ENCODE measurements at places on chromosomes 4 and X.
A peak's percentile ranks its signal among the peaks of the same experiment; 100 is the strongest.

GRCh38 chrX:120625371-120625770 is 4.5 kb downstream of the C1GALT1C1 start:
- DNase-seq, result no peak

DNA sequence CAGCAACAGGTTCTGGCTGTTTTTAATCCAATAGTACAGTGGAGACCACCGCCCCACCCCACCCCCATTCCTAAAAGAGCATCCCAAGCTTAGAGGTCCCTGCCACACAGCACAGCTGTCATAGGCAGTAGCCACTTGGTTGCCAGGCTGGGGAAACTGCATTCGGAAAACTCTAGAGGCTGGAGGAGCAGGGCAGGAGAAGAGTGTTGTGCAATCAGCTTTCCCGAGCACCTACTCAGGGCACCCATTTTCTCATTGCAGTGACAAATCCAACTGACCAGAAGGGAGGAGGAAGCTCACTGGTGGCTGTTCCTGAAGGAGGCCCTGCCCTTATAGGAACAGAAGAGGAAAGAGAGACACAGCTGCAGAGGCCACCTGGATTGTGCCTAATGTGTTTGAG is 1.1 kb downstream of the CXCL1 start:
- no peak for DNase-seq

GRCh38 chrX:55731826-55732225 is 14.3 kb downstream of the RRAGB start:
- DNase-seq, result no peak

DNA sequence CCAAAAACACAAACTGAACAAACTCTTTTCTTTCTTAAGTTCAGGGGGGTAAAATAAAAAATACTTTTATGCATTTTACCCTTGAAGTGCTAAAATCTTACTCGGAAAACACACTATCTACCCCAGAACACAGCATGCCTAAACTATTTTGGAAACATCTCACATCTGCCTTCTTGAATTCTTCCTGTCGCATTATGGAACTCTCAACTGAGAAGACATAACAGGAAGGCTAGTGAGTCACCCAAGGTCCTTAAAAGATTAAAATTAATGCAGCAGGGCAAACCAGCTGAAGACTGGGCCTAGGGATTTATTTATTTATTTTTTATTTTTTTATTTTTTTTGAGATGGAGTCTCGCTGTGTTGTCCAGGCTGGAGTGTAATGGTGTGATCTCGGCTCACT is 208.2 kb downstream of the APBB2 start:
- DNase-seq, result no peak

DNA sequence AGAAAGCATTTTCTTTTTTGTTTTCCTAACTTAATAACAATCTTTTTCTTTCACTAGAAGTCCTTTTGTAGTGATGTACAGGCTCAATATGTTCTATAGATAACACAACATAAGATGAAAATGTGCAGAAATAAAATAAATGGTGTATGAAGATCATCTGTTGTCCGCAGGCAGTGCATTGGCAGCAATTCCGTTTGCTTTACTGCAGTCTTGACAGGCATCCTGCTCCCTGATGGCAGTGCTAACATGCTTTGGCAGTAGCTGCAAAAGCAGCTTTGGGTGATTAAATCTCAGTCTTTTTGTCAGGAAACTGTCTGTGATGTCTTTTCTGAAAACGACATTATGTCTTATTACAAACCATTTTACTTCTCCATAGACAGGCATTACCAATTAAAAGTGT is 131.4 kb downstream of the TRAM1L1 start:
- no peak for DNase-seq

DNA sequence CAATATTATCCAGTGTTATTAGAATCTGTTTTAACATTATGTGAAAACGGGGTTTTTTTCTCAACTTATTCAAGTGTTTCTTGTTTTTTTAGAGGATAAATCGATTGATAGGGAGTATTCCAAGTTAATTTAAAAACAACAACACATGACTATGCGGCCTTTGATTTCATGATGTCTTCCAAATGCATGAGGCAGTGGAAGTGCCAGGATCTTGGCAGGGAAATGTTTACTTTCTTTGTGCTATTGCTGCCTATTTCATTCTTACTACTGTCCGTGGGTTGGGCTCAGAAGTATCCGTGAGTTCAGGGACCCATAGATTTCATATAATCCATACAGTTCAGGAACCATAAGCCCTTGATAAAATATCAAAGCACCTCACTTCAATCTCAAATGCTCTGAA is 64.6 kb downstream of the ABCG2 start:
- DNase-seq, result no peak

- DNase-seq, result peak; percentile 98
These were observed 90.7 kb upstream of the DCLK2 start for GRCh38 chr4:149987330-149988086.

DNA sequence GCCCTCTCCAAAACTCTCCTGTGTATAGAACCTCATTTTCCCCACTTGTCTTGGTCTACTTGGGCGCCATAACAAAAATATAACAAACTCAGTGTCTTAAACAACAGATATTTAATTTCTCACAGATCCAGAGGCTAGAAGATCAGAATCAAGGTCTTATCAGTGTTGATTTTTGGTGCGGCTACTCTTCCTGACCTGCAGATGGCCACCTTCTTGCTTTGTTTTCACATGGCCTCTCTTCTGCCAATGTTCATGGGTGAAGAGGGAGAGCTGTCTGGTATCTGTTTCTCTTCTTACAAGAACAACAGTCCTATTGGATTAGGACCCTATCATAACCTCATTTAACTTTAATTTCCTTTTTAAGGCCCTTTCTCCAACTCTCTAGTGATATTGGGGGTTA is 177.3 kb downstream of the PABPC4L start:
- peak; percentile 43 for DNase-seq

- no peak for DNase-seq
These were observed 61.2 kb downstream of the GAB1 start for GRCh38 chr4:143397887-143398286.

- DNase-seq, result peak; percentile 89
These were observed at the start of gene CA5B for GRCh38 chrX:15737959-15738902. Gene CA5B (plus strand): TSS chrX:15738270. CDS start chrX:15750024, 11,754 bp downstream.

GRCh38 chr4:2186133-2186864 is 55.6 kb downstream of the HAUS3 start:
- peak; percentile 24 for DNase-seq

DNA sequence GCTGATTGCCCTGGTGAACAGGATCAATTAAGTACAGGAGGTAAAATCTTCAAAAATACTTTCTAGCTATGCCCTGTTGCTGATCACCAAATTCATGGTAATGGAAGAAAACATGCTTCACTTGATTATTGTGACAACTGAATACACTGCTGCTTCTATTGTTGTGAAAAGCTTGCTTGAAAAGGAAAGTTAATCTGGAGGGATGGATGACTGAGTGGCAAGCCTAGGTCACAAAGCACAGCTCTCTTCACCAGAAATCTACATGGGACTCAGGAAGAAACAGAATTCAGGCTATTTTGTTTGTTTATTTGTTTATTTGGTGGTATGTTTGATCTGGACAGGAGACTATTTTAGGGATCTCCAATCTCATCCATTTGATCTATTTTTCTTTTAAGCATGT is 182.0 kb downstream of the MGST2 start:
- no peak for DNase-seq

- no peak for DNase-seq
These were observed 47.9 kb downstream of the ARHGAP24 start for GRCh38 chr4:85522836-85523235.

DNA sequence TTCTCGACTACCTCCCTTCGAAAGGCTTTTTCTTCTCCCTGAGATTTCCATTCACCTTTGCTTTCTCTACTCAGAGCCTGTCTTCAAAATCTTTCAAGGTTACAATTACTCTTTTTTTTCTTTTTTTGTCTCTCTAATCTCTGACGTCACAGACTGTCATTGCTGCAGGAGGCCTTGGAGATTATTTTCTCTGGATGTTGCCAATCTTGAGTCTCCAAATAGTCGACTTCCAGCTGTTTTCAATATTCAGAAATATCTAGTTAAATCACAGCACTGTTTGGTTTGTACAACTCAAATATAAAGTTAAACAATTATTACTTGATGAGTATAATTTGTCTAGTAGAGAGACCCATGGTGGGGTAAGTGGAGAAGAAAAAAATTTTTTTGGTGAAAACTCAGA is 359.0 kb upstream of the BOD1L1 start:
- no peak for DNase-seq

- DNase-seq, result no peak
These were observed 312.0 kb upstream of the MAGEB2 start for GRCh38 chrX:29903360-29903759.

- DNase-seq, result no peak
These were observed 55.4 kb upstream of the RASGEF1B start for GRCh38 chr4:81527115-81527514.

DNA sequence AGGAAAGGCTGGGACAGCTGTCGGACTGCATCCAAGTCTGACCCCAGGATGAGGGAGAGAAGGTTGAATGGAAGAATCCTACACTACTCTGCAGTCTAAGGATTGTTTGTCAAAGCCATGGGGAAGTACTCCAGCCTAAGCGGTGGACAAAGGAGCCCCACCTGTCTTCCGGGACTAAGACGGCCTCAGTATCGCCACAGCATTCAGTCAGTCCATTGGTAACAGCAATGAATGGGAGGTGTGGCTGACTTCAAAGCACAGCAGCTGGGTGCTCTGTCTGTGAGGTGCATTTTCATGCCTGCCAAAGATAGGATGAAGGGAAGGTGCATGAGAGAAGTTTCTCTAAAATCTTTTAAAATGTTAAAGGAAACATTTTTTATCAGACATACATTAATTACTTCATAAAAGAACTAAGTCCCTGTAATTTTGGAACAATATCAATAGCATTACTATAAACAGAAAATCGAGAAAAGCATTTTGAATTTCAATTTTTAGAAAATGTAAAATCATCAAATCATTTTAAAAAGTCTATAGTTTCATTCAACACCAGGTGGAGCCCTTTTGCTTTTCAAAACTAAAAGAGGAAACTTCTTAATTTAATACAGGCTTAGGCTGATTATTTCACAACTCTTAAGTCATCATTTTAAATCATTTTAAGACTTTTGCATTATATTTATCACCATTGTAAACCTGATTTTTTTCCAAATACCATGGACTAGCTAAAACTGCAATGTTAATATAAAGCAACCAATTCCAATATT is 27.6 kb upstream of the INTU start:
- peak; percentile 64 for DNase-seq

DNA sequence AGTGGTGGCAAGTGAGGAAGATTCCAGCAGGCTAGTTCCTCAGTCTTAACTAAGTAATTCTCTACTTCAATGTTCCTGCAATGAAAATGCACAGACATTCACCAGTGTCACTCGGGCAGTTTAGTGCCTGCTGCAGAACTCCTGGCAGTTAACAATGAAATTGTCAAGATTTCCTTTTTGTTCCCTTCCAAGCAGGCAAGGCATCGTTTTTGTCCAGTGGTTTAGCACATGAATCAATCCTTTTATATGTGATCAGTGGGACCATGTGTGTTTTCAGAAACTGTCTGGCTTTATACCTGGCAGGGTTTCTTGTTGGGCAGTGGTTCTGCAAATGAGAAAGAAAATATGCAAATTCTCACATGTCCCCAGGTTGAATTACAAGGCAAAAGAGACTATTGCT is 122.2 kb downstream of the GBA3 start:
- no peak for DNase-seq

DNA sequence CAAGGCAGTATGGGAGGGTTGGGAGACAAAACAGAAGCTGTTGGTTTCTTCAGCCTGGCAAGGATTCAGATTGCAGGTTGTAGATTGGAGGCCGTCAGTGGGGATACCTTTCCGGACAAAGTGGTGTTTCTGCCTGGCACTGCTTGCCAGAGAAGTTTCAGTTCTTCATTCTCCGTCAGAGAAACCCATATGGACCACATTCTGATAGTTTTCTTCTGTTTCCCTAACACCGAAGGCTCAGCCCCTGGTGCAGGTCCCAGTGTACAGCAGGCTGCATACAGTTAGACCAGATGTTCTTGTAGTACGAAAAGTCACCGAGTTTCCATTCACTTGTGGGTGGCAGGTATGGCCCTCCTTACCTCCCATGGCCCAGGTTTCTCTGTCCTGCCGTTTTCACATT is 107.3 kb downstream of the PTTG2 start:
- no peak for DNase-seq

GRCh38 chr4:69058410-69059059 is 37.7 kb upstream of the UGT2B7 start:
- DNase-seq, result no peak

DNA sequence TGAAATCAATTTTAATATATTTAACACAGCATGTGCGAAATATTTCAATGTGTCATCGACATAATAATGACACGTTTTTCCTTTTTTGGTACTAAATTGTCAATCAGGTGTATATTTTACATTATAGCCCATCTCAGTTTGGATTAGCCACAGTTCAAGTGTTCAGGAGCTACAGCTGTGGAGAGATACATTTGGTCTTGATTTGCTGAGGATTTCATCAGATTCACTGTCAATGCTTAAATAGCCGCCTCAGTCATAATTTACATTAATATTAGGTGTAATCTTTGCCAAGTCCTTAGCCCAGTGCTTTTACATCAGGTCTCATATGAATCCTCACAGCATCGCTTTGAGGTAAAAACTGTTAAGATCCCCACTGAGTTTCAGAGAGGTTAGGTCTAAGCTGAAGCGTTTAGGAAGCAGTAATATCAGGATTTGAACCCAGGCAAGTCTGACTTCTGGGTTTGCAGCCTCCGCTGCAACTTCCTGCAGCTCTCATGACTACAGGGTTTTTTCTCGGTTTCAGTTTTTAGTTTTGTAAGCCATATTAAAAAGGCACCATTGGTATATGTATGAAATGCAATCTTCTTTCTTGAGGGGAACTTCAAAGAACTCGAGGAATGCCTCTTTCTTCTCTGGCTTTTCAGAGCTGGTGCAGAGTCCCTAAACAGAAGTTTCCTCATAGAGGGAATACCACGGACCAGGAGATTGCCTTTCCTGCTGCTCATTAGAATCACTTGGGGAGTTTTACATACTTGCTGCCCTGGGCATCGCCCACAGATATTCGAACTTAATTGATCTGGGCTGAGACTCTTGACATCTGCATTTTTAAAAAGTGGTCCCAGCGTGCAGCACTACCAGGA is 6.4 kb downstream of the MTM1 start:
- DNase-seq, result peak; percentile 9

- DNase-seq, result no peak
These were observed 5.9 kb downstream of the SOD3 start for GRCh38 chr4:24801136-24801855.

DNA sequence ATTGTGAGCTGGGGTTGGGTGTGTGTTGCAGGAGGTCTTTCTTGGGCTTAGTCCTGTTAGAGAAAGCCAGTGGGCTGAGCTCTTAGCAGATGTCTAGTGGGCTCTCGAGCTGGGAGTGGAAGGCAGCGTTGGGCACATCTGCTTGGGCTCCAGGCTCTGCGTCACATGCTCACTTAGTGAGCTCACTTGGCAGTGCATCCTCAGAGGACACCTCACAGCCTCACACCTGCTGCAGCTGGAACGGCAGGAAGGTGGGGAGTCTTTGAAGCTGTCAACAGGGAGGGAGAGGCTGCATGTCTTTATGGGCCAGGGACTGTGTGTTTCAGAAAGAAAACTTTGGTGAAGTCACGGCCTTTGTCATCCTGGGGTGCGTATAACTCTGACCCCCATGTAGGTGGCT is 82.2 kb downstream of the PSAPL1 start:
- DNase-seq, result no peak
